DMS79 (cell line): ENCODE measurements at places on chromosomes 12 and 14.

GRCh38 chr14:57725399-57726077 is 140.4 kb downstream of the SLC35F4 start:
- no peak for DNase-seq

DNA sequence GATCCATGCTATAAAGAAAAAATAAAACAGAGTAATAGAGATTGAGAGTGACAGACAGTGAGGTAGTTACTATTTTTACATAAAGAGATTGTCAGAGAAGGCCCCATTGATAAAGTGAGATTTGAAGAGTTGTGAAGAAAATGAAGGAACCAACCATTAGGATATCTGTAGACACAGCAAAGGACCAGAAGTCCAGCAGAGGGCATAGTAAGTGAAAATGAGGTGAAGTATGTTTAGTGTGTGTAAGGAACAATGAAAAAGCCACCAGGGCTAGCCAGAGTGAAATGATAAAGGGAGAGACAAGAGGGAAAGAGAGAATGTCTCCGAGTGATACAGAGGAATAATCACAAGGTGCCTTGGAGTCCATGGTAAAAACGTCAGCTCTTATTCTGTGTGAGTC is 411.0 kb downstream of the NELL2 start:
- no peak for DNase-seq

GRCh38 chr12:97995559-97995958 is 519.8 kb upstream of the TMPO start:
- DNase-seq, result no peak

DNA sequence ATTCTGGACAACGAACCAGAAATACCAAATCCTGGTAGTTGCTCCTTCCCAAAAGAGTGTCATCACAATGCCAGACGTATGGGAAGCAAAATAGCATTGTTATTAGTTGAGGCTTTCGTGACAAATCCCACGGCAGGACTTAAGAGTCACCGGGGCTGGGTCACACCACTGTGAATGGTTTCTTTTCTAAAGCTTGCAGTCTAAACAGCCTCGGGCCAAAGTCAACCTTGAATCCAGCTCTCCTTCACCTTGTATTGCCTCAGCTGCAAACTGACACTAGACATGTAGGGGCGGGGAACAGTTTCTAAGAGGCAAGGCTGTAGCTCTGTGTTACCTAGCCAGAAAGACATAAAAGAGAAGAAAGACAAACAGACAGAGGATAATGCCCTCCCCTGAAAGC is 734.8 kb downstream of the MED13L start:
- DNase-seq, result no peak

- peak; percentile 35 for DNase-seq
Observed at GRCh38 chr12:106226884-106227640, 20.8 kb downstream of the CKAP4 start.

DNA sequence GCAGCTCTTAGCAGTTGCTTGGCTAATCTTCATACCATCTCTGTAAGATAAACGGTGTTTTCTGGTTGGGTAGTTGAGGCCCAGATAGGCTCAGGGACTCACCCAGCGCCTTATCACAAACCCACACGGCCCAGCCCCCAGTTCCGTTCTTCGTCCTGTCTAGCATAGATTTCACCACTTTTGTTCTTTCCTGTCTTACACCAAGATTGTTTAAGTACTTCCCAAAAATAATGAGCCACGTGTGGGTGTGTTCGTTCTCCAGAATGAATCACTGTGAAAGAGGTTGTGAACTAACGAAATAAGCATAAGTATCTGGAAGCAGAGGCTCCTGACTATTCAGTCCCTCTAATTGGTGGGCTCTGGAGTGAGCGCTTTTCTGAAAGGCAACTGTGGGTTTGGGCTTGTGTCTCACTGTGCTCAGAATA is 21.4 kb downstream of the ACVR1B start:
- no peak for DNase-seq

DNA sequence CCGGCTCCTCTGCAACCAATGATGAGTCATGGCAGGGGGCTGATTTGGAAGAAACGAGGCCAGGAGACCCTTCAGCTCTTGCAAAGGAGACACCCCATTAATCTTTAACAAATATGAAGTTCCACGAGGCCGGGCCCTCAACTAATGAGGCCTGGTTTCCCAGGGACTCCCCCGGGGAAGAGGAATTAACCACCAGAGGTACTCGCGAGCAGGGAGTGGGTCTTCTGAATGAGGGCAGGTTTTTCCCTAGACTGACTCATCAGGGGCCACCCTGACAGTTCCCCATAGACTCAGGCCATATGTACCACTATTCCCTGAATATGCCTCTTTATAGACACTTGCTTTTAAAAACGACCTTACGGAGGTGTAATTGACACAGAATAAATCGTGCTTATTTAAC is 150.7 kb upstream of the LHX5 start:
- no peak for DNase-seq

DNA sequence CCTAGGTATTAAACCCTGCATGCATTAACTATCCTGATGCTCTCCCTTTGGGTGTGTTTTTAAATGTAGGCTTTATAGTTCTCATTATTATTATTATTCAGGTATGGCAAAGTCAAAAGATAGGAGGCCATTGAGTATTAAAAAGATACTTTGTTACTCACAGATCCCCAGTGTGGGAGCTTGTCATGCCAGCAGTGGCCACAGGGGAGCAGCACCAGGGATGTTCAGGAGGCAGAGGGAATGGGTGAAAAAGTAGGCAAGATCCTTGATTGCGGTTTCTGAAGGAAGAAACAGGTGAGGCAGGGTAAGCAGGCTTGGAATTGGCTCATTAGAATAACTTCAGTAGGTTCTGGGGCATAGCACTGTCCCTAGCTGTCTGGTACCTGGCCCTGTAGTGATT is 382.2 kb downstream of the MED13L start:
- no peak for DNase-seq

- DNase-seq, result no peak
Observed at GRCh38 chr14:104953896-104954656, 24.1 kb downstream of the AHNAK2 start.

GRCh38 chr12:86256163-86256562 is at the start of gene MGAT4C:
Gene MGAT4C, minus strand, starts transcription at chr12:86256391.
- DNase-seq, result no peak

DNA sequence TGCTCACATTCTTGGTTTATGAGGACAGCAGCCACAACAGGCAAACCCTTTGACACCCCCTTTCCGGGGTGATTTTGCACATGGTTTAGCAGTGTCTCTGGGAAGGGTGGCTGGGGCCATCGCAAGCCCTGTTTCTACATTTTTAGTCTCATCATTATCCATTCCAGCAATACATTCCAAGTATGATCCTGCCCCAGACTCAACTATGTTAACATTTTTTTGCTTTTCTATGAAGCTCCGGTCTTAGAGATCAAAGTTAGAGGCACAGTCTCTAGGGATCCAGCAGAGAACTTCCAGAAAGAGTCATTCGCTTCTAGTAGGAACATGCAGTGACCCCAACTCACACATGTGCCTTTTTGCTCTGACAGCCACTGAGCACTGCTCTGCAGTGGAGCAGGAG is 130.9 kb downstream of the TBX5 start:
- DNase-seq, result no peak

DNA sequence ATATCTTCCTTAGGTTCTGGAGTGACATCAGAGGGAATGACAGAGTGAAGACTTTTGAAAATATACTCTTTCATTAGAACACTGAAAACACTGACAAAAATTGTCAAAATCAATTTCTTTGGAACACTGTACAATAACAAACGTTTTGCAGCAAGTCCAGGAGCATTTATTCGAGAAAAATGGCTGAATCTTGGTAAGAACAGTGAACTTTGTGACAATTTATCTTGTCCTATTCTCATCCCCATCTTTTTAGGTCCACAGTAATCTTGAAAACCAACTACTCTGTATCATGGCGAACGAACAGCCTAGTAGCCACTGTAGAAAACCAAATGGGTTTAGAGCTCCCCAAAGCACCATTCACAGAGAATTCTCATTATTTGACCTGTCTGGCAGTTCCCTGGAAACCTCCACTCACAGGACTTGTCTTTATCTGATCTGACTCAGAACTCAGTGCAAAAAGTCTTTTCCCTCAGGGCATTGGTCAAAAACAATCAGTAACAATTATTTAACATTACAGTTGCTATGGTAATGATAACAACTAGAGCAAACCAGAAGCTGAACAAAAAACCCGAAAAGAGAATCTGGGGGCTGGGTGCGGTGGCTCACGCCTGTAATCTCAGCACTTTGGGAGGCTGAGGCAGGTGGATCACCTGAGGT is 20.3 kb upstream of the PPP2R5E start:
- DNase-seq, result no peak

- DNase-seq, result no peak
Observed at GRCh38 chr14:99479906-99480869, at the start of gene SETD3. Gene SETD3, minus strand, starts transcription at chr14:99480859. Its CDS starts 15,054 bp downstream, at chr14:99465805.

- no peak for DNase-seq
Observed at GRCh38 chr12:18955594-18955993, 173.9 kb upstream of the PLEKHA5 start.

DNA sequence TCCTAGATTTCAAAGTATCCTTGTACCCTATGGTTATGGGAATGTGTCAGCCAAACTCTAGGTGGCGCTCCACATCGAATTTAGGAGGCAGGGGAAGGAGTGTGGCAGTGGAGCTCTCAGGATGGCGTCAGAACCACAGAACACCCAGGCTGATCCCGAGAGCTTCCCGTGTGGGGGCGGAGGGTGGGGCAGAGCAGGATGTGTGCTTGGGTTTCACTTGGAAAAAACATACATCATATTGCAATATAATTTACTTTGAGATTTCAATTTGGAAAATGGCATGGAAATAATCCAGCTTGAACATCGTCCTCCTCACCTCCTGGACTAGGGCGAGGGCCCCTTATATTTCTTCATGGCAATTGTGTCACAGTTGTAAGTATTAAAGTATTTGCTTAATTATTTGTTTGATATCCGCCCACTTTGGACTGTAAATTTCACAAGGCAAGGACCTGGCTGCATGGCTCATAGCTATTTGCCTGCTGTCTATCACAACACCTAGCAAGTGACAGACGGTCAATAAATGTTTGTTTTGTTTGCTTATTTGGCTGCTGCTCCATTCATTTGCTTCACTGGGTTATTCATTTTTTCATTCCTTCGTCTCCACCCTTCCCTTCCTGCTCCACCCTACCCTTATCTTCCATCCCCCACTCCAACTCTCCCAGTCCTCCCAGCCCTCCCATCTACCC is 221.5 kb upstream of the HMGA2 start:
- no peak for DNase-seq

GRCh38 chr12:113214895-113215400 is 6.3 kb upstream of the TPCN1 start:
- no peak for DNase-seq

- no peak for DNase-seq
Observed at GRCh38 chr14:100128688-100129087, 30.8 kb downstream of the DEGS2 start.

DNA sequence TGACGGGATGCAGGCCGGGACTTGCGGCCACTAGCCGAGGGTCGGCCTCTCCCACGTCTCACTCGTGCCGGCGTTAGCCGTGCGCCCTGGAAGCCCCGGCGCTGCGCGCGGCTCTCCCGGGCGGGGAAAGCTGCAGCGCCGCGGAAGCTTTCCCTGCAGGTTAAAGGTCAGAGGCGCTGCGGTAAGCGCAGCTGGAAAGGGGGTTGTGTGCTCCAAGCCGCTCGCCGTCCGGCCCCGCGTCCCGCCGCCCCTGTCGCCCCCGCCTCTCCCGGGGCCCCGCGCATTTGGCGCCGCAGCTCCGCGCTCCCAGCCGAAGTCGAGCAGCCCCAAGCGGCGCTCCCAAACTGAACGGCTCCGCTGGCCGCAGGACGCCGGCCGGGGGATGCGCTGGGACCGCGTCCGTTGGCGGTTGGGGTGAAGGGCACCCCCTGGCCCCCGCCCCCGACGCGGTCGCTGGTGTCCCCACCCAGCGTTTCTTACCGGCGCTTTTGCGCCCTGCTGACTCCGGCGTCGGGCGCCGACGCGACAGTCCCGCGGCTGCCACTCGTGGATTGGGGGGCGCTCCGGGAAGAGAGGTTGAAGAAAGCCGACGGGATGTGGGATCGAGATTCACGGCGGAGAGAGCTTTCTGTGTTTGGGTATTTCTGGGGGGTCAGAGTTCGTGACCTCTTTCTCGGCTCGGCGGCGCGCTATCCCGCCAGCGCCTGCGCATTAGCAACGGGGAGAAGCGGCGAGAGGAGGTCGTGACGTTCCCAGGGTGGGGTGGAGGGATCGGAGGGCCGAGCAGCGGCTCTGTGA is at the start of gene NR2C1:
TSS of gene NR2C1 (minus strand) at position 719 of the 798 bp plus-strand sequence. CDS start 6,234 bp downstream, outside the sequence.
- DNase-seq, result peak; percentile 81

GRCh38 chr12:8987685-8988084 is 1.7 kb upstream of the KLRG1 start:
- no peak for DNase-seq

DNA sequence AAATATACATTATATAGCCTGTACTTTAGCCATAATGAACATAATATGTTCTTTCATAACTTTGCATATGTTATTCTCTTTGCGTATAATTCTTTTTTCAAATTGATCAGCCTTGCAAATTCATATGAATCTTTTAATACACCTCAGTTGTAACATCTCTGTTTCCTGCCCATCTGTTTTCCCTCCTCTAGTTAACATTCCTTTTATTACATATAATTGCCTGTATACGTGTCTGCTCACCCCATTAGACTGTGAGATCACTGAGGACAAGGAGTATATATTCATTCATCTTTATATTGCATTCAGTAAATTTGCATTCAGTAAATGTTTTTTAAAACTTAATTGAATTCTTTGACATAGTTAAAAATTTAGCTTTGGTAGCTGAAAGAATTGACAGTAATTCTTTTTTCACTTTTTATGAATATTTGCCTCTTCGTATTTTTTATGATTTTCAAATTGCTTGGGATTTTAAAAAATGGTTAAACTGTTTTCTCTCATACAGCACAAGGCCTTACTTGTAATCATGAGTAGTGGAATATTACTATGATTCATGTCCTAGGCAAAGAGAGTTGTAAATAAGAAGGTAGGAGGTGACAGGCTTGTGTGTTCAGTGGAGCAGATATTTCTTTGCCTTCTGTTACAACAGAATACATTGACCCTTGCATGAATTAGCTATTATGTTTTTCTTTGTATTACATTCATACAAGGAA is 32.8 kb upstream of the KLHL42 start:
- DNase-seq, result no peak
